T follicular helper cell (primary cell): ENCODE measurements at places on chromosomes 2 and 18.

DNA sequence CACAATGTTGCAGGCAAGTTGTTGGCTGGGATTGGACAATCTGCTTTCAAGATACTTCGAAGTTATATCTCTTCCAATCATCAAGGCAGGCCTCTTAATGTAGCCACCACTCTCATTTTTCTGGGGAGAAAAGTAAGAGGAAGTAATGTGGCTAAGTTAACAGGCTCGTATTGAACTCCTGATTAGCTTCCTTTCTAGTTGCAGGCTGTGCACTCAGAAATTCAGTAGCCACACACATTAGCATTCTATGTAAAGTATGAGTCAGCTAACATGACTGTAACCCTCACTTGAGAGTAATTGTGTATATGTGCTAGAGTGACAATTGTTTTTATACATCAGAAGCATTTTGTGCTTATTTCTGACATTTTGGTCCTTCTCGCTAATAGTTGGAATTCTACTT, 3.3 kb downstream of the TWSG1 start:
- DNase-seq, result no peak

- DNase-seq, result no peak
Observed at GRCh38 chr2:31256611-31257382, 22.8 kb downstream of the EHD3 start.

- DNase-seq, result no peak
Observed at GRCh38 chr2:132757676-132758075, 87.7 kb upstream of the LYPD1 start.

DNA sequence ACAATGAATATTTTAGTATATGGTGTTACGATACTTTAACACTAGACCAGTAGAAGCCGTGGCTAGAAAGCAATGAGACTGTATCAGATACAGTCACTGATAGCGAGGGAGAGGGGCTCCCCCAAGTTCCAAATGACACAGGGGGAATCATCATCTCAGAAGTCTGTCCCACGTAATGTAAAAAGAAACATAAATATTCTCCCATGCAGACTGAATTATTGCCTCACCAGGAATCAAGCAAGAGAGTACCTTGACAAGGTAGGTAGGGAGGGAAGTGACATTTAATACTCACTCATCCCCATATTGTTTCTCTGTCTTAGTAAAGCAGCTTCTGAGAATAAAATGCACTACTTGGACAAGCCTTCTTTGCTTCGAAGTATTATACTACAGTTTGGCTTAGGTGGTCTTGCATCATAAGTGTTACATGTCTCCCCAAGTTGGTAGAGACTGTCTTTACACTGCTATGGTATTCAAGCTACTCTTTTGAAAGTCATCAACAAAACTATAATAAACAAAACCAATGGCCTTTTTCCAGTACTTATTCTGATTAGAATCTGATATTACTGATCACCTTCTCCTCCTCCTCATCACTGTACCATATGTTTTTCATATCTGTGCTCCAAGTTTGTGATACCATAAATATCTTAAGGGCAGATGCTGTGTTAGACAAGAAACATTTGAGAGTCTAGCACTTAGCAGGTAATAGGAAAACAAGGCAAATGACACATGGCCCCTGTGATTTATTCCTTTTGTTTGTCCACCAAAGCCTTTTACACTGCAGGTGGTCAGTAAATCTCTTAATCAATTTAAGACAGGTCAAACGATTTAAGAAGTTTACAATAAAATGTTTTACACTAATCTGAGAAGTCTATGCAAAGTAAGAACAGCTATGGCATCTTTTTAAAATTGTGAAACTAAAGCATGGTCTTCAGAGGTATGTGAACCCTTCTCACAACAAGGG, 2.7 kb downstream of the LAPTM4A start:
- no peak for DNase-seq

GRCh38 chr18:64618390-64618789, 469.5 kb upstream of the LINC00305 start:
- DNase-seq, result no peak
